Activated CD4-positive, alpha-beta memory T cell treated with anti-CD3 and anti-CD28 coated beads, Interleukin-2, amount 10 ng/mL, durations not matched to agents 7 days and 5 days (primary cell): ENCODE measurements at places on chromosomes 2 and 18. TPM values are rescaled to one million over a fixed set of nuclear protein-coding genes. Genes with fewer than 3 reads are reported as not detected.

- DNase-seq: no peak
Observed at GRCh38 chr2:112168422-112169124, 30.4 kb downstream of the FBLN7 start.

DNA sequence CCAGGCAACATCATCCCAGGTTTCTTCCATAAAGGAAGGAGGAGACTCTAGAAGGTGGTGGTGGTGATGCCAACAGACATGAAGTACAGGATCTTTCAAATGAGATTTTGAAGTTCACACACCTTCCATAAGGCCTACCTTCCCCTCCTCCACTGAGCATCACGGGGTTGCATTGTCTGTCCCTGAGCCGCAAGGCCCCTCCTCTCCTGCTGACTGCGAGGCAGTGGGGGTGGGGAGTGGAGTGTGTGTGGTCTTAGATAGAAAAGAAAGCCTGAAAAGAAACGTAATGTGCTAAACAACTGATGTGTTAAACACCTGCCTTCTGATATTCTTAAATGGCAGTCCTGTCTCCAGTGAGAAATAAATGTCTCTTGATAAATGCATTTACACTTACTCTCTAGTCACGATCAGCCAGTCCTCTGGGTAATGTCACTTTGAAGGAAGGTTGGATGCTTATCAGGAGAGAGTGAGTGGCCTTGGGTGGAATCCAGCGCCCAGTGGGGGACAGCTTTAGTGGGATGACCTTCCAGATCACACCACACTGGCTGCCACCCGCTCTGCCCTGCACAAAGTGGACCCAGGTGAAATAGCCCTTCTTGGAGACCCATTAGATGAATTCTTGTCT is 5.5 kb upstream of the SCYGR5 start:
- no peak for DNase-seq

ACMSD gene
- total RNA-seq: not detected

- DNase-seq: no peak
Observed at GRCh38 chr18:58135183-58135641, 91.2 kb downstream of the NEDD4L start.
